ENCODE measurements at places on chromosomes 4 and X.

GRCh38 chrX:41335958-41336331 lies 2.0 kb downstream of the DDX3X start:
- no peak for DNase-seq

DNA sequence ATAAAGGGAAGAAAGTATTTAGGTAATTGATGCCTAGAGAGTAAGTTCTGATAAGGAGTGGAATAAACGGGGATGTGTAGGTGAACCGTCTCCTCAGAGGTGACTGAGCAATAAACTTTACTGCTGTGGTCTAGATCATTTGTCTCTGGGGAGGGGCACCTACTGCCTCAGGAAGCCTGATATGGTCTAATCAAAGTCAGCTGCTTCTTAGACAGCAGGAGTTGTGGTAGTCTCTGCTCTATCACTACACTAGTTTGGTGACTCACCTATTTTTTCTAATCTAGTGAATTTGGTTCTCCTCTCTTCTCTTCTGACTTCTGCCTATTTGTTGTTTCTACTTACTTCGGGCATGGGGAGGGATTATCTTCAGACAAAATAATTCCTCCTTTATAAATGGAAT lies 95.1 kb upstream of the STIM2 start:
- DNase-seq, result no peak

DNA sequence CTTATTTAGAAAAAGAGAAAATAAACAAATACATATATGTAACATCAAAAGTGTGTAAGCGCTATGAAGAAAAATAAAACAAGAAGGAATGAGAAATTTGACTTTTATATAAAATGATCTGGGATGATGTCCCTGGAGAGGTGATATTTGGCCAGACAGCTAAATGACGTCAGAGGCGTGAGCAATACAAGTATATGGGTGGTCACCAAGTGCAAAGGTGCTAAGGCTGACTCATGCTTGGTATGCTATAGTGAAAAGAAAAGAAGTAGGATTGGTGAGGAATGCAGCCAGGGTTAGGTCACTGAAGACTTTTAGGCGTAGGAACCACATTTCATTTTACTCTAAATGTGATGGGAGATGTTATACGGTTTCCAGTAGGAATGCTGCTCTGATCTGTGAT lies 1049.1 kb upstream of the TENM3 start:
- no peak for DNase-seq

- DNase-seq, result no peak
Measured at GRCh38 chr4:40601641-40602040, 28.0 kb downstream of the RBM47 start.

Measured in vagina (tissue), 2 donors.